ENCODE measurements at places on chromosomes 5 and 9. TPM values are rescaled to one million over a fixed set of nuclear protein-coding genes. Genes with fewer than 3 reads are reported as not detected.

- no peak for DNase-seq
Measured at GRCh38 chr5:77024490-77024889, 5.7 kb upstream of the AGGF1 start.

DNA sequence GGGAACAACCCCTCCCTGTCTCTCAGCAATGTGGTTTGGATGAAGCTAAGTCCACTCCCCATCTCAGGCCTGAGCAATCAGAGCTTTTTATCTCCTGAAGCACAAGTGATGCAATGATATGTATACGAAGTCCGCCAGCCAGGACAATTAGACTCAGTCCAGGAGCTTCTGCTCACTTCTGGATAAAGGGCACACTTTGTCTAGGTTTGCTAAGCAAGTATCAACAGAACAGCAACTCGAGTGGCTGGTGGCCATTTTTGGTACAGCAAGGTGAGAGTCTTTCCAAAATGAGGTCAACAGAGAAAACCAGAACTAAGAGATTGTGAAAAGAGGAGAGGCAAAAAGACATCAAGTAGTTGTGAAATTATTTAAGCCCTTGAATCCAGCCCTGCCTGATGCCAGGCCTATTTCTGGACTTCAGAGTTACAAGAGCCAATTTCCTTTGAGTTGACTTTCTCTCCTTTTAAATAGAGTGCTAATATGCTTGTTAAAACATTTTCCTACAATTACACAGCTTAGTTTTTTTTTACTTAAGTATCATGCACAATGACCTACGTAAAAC is 8.2 kb downstream of the NDUFA8 start:
- no peak for DNase-seq

DNA sequence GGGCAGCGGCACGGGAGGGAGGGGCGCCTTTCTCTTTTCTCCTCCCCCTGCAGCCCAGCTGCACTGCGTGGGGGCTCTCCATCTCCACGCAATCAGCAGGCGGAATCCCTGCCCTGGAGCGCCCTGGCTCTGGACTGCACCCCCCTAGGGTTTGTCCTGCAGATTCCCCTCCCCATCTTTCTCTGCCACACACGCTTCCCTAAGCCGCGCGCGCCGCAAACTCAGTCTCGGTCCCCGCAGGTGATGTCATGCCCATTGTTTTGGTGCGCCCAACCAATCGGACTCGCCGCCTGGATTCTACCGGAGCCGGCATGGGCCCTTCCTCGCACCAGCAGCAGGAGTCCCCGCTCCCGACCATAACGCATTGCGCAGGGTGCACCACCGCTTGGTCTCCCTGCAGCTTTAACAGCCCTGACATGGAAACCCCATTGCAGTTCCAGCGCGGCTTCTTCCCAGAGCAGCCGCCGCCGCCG is at the start of gene KCNN2:
Gene KCNN2 (plus strand): TSS at position 347 of the 473 bp plus-strand sequence. CDS start 70 bp downstream, at position 417.
- DNase-seq = peak; percentile 87

DNA sequence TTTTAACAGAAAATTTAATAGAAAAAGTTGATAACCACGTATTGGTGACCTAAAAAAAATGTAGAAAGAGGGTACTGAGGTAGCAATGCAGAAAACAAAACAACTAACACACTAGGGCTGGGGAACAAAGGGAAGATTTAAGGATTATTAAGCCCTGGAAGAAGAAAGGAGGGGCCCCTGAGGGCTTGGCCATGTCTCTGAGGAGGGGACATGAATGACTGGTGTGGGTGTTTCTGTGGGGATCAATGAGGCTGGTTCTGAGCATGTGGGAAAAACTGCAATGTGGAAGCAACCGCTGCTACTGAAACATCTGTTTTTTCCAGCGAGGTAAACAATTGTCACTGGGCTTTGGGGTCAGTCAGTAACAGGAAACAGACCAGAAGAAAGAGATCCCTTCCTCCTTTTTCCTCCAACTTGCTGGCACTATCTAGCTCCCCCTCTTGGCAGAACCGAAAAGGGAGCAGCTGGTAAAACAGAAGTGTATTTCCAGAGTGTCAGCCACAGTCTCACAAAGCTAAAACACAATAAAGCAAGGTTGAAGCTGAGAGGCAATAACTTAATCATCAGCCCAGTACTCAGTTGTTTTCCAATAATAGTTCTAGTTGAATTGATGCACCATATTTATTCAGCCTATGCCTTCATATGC is 48.3 kb downstream of the ATPSCKMT start:
- no peak for DNase-seq

- no peak for DNase-seq
Measured at GRCh38 chr9:76404401-76404800, 10.2 kb upstream of the RFK start.

DNA sequence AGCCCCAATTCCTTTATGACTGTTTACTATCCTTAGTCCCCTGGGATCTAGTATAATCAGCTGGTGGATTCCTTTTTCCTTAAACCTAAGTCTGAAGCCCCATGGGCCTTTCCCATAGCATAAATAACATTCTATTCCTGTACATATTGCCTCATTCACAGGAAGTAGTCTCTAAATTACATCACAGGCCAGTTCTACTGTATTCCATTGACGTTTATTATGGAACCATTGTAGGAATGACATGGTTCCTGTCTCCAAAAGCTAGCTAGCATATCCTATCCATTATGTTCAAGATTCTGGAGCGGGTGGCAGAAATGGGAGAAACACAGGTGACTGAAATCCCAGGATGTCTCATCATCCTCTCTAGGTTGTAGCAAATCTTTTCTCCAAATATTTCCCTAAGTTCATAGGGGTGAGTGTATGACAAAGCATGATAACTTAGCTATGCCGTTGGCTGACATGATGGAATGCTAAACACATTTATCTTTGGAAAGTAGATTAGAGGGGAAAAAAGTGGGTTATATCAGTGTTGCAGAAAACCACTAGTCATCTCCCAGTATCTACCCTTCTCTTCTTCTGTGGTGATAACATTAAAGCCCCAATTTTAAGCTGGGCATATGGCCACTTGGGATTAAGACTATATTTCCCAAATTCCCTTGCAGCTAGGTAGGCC is 140.1 kb downstream of the FGF1 start:
- DNase-seq = no peak

GRCh38 chr9:33988219-33988890 is 60.3 kb downstream of the UBAP2 start:
- DNase-seq = no peak

DNA sequence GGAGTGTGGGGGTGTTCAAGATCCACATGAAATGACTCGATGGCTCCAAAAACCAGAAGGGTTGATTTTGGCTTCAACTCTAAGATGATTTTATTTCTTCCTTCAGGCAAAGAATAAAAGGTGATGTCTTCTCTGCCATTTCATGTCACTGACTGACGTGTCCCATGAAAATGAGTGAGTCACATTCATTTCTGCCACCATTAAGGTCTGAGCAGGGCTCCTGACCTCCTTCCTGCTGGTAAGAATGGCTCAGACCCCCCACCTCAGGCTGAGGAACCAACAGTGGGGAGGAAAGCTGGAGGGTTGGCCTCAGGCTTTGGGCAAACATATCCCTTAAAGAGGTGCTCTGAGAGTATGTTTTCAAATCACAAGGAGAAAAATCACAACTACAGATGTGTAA is 53.9 kb upstream of the ZNF354A start:
- no peak for DNase-seq

DNA sequence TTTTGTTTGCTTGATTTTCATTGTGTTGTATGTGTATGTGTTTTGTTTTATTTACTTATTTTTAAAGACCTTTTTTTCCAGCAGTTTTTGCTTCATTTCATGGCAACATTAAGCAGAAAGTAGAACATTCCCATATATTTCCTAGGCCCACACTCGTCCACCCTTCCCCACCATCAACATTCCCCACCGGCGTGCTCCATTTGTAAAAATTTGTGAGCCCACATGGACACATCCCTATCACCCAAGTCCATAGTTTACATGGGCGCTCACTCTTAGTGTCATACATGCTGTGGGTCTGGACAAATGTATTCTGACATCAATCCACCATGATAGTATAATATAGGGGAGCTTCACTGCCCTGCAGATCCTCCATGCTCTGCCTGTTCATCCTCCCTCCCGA is 133.8 kb downstream of the ADAMTS16 start:
- DNase-seq = no peak

DNA sequence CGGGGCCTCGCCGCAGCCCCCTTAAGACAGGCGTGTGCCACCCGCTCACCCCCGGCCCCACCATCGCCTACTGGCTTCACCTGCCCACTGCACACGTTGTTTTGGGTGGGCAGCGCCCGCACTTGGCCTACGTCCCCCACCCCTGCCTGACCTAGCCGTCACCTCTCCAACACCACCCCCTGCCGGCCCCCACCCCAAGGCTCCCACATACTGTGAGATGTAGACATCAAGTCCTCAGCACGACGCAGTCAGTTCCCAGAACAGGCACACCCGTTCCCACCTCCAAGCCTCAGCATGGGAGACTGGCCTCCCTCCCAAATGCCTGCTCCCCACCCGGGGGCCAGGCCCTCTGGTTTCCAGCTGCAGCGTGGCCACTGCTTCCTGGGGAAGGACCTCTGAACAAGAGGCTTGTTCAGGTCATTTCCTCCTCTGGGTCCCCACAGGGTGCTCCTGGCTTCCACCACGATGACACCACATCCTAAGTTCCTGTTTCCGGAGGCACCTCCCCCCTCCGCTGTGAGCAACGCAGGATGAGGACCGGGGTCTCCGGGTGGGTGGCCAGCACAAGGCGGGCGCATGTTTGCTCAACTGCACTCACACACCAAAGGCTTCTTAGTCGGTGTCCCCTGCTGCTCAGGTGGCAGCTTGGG is 11.3 kb downstream of the DBN1 start:
- peak; percentile 61 for DNase-seq

The FBN2 gene
- total RNA-seq = 10.0 TPM

The STARD4 gene
- 3.8 TPM for total RNA-seq

The ARL10 gene
- total RNA-seq = 4.4 TPM

The RNF183 gene
- total RNA-seq = not detected

The HOMER1 gene
- 59.5 TPM for total RNA-seq

The AQP3 gene
- 14.8 TPM for total RNA-seq
